A549 treated with Hydrocortisone at 1 μM for 4 hours (cell line): ENCODE measurements at places on chromosomes 12 and 14. TPM values are rescaled to one million over a fixed set of nuclear protein-coding genes. Genes with fewer than 3 reads are reported as not detected.

OASL gene
- 1.8 to 3.2 TPM (median 2.5 TPM) in 5 replicates for total RNA-seq

GLIPR1L2 gene
- total RNA-seq: 0.08 to 0.20 TPM (median 0.10 TPM) in 5 replicates

ADCK1 gene
- 5.8 to 6.6 TPM (median 6.1 TPM) in 5 replicates for total RNA-seq

ZFYVE21 gene
- 35.8 to 45.2 TPM (median 40.1 TPM) in 5 replicates for total RNA-seq

NINJ2 gene
- total RNA-seq: 0.43 to 0.69 TPM (median 0.60 TPM) in 5 replicates

LETMD1 gene
- total RNA-seq: 22.0 to 29.0 TPM (median 24.4 TPM) in 5 replicates

KCNH5 gene
- 0.01 to 0.05 TPM (median 0.02 TPM) in 3 of 5 replicates, not detected in the others for total RNA-seq

AICDA gene
- total RNA-seq: 0.13 to 0.28 TPM (median 0.24 TPM) in 5 replicates

GPR137C gene
- 0.05 to 0.25 TPM (median 0.08 TPM) in 5 replicates for total RNA-seq

PPFIA2 gene
- not detected in 5 replicates for total RNA-seq
